ENCODE measurements at places on chromosomes 11 and 22. TPM values are rescaled to one million over a fixed set of nuclear protein-coding genes. Genes with fewer than 3 reads are reported as not detected.

The MUC2 gene
- total RNA-seq = 0.50 TPM

The OR5A1 gene
- not detected for total RNA-seq

The MMP13 gene
- not detected for total RNA-seq

The TEX12 gene
- total RNA-seq = not detected

The IL10RA gene
- 0.03 TPM for total RNA-seq

The IGSF9B gene
- total RNA-seq = 1.7 TPM

The TTLL1 gene
- total RNA-seq = 2.2 TPM

The SDHAF2 gene
- 35.3 TPM for total RNA-seq

The RNF121 gene
- 62.8 TPM for total RNA-seq

The INTS4 gene
- total RNA-seq = 20.4 TPM

The API5 gene
- total RNA-seq = 89.6 TPM

The ACRV1 gene
- total RNA-seq = not detected

The CSKMT gene
- 16.6 TPM for total RNA-seq

The SLC22A8 gene
- not detected for total RNA-seq
